ENCODE measurements at places on chromosomes 16 and 17. TPM values are rescaled to one million over a fixed set of nuclear protein-coding genes. Genes with fewer than 3 reads are reported as not detected.

The GRAPL gene
- total RNA-seq = 0.13 TPM

The BMERB1 gene
- 79.9 TPM for total RNA-seq

The ZNF267 gene
- total RNA-seq = 6.9 TPM

The VAMP2 gene
- 32.3 TPM for total RNA-seq

The CCL2 gene
- 10.8 TPM for total RNA-seq

The SPN gene
- total RNA-seq = not detected

The CAPNS2 gene
- total RNA-seq = not detected

The NLGN2 gene
- 19.7 TPM for total RNA-seq

The MYADML2 gene
- not detected for total RNA-seq

The TGFB1I1 gene
- 54.3 TPM for total RNA-seq

The RPH3AL gene
- total RNA-seq = 35.1 TPM

The KRT17 gene
- total RNA-seq = 0.99 TPM

The ZNF750 gene
- total RNA-seq = not detected

The CTF1 gene
- 0.21 TPM for total RNA-seq

The GLP2R gene
- 8.9 TPM for total RNA-seq

The TBX2 gene
- 4.6 TPM for total RNA-seq

The TOP2A gene
- total RNA-seq = 230 TPM

The MYH2 gene
- not detected for total RNA-seq

The TNS4 gene
- 271 TPM for total RNA-seq

The ZNF205 gene
- total RNA-seq = 14.3 TPM

The KRT24 gene
- not detected for total RNA-seq

Data from A549 treated with dexamethasone at 1 μM for 4 hours (cell line).